SJSA1 (cell line): ENCODE measurements at places on chromosomes 3 and 15. TPM values are rescaled to one million over a fixed set of nuclear protein-coding genes. Genes with fewer than 3 reads are reported as not detected.

GRCh38 chr15:98755138-98755537 lies 106.8 kb downstream of the IGF1R start:
- peak; percentile 23 for DNase-seq

- DNase-seq: no peak
These were observed 33.1 kb downstream of the BHLHE40 start for GRCh38 chr3:5012367-5012766.

GRCh38 chr15:78071383-78071782 lies 6.1 kb downstream of the TBC1D2B start:
- DNase-seq: no peak

The PAK6 gene
- total RNA-seq: 0.05 and 0.09 TPM in 2 replicates

The ACSBG1 gene
- not detected in 2 replicates for total RNA-seq
